ENCODE measurements at places on chromosomes 1 and 21.

- peak; percentile 46 for DNase-seq
Observed at GRCh38 chr1:154325583-154326545, 539 bp downstream of the ATP8B2 start.

DNA sequence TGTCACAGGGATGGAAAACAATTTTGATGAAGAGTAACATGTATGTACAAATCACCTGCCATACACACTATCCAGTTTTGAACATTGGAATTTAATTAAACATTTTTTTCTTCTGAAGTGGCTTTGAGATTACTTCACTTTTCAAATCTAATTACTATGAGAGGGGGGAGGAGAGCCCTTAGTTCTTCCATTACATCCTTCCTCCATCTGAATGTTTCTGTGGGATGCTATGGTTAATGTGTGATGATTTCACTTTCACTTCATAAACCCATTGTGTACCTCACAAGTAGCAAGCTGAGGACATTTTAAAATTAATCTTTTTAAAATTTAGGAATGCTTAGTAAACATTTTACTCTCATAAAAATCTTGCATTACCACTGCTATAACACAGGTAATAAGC, 156.9 kb downstream of the RUNX1 start:
- DNase-seq = no peak

DNA sequence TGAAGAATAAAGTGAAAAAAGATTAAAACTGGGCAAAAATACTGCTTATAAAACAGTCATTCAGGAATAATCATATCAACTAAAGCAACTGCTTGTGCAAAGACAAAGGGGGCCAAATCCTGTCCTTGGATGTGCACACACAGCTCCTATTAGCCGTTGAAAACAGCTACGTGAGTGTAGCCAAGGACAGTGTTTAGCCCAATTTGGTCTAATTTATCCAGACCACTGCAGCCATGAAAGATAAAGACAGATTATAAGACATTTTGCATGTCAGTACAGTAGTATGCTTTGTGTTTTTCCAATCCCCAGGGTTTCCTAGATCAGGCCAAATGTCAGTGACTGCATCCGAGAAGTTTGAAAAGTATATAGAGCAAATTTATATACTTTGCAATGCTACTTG, 146.3 kb upstream of the PKN2 start:
- no peak for DNase-seq

GRCh38 chr1:209565759-209566678, 17.5 kb upstream of the CAMK1G start:
- peak; percentile 70 for DNase-seq

DNA sequence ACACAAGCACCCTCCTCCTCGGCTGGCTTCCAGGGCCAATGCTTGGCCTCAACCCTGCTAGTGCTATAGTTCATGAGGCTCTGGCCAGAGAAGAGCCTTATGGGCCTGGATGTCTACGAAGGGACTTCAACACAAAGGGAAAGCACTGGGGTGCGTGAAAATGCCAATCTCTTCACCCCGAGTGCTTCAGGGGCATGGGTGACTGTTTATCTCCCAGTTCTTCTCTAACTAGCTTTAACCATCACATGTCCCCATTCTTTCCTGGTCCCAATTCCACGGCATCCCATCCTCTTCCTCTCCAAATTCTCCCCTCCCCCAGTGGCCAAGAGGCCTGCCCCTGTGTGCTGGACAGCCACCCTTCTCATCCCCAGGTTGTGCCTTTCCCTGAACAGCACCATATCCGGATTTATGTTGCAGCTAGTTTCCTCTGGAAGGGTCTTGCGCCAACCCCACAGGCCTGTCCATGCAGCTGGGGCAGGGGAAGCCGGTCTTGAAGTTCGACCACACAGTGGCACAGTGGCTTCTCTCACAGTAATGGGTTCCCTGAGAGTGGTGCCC, 16.7 kb downstream of the ABCA4 start:
- no peak for DNase-seq

- no peak for DNase-seq
Observed at GRCh38 chr1:151596166-151596953, 15.5 kb upstream of the SNX27 start.

DNA sequence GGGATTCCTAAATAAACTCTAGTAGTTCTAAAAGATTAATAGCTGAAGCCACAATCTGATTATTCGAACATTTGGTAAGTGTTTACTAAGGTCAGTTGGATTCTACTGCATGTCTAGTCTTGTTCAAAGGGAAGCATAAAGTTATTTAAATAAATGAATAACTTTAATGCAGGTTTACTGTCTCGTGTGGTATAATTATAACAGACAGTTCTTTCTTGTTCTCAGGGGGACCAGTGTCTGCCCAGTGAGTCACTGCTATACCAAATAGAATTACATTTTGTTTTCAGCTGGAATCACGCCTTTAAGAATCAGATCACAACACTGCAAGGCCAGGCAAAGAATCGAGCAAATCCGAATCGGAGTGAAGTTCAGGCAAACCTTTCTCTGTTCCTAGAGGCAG, 45.1 kb downstream of the SMG7 start:
- DNase-seq = no peak

- no peak for DNase-seq
Observed at GRCh38 chr1:205661429-205662134, 18.7 kb downstream of the SLC45A3 start.

GRCh38 chr21:25234857-25235801, 372.2 kb downstream of the MRPL39 start:
- DNase-seq = no peak

DNA sequence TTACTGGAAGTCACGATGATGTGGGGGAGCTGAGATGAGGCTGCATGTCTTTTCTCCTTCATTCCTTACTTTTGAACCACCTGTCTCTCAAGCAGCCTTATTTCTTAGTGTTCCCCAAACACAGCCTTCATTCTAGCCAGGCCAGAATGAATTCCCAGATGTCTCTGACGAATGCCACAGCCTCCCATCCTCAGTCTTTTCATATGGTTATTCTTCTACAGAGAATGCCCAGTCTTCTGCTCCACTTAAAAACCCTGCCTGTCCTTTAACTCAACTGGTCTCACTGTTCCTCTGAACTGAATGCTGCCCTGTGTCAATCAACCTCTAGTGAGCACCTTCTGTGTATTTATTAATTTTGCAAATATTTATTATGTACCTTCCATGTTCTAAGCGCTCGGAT, 156.2 kb downstream of the PLA2G4A start:
- DNase-seq = no peak

GRCh38 chr21:36860736-36861594, 105.5 kb downstream of the HLCS start:
- no peak for DNase-seq

DNA sequence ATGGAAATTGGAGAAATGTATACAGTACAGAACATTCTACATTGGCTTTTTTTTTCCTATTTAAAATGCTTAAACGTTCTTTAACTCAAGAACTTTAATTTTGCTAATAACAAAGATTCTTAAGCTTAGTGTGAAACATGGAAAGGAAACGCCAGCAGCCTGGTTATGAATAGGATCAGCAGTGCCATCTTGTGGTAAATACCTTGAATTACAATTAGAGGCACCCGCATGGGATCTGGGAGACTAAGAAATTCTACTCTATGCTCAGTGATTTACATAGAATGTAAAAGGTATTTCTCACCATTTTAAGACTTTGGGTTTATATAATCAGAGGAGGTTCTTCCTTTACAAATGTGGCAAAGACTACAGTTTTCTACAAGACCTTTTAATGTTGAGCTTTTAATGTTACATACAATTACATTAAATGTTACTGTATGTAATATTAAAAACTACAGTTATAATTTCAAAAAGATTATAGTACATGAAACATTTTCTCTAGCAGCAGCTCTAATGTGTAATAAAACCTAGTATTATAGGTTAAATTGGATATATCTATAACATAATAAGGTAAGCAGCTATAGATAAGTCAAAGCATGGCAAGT, 32.1 kb upstream of the APOBEC4 start:
- no peak for DNase-seq

DNA sequence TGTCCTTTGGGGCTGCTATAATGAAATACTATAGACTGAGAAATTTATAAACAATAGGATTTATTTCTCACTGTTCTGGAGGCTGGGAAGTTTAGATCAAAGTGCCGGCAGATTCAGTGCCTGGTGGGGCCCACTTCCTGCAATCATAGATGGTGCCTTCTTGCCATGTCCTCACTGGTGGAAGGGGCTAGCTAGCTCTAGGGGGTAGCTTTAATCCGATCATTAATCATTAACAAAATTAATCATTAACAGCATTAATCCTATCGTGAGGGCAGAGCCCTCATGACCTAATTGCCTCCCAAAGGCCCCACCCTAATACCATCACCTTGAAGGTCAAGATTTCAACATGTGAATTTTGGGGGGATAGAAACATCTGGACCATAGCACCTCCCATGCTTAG, 124.3 kb downstream of the TRABD2B start:
- no peak for DNase-seq

- no peak for DNase-seq
Observed at GRCh38 chr1:5351366-5351765, 640.9 kb downstream of the NPHP4 start.

GRCh38 chr1:77096496-77097255, 122.6 kb downstream of the PIGK start:
- DNase-seq = no peak

- no peak for DNase-seq
Observed at GRCh38 chr1:108823632-108824031, 33.3 kb downstream of the AKNAD1 start.

GRCh38 chr1:92551916-92552315, 65.2 kb upstream of the GFI1 start:
- no peak for DNase-seq

DNA sequence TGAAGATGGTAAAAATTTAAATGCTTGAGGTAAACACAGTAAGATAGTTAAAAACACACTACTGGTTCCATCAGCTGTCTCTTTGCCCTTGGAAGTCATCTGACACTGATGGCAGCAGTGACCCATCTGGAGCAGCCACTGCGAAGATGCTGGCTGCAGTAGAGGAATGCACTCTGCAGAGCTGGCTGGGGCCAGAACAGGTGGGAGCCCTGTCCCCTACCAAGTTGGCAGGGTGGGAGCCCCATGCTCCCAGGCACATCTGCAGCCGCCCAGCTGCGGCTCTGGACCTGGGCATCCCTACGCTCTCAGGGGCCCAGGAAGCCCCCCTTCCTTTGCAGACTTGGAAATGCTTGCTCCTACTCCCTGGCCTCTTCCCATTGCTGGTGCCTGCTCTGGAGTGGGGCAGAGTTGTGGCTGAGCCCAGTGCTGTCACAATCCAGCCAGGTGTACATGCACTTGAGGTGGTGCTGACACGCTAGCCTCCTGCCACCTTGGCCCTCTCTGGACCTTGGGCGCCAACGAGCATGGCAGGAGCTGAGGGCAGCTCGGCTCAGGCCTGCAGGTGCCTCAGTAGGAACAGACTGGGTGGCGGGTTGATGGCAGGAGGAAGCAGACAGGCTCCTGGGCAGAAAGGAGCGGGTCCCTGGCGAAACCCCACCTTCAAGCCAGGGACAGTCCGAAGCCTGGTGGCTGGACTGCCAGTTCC, 227.0 kb downstream of the FGGY start:
- no peak for DNase-seq

DNA sequence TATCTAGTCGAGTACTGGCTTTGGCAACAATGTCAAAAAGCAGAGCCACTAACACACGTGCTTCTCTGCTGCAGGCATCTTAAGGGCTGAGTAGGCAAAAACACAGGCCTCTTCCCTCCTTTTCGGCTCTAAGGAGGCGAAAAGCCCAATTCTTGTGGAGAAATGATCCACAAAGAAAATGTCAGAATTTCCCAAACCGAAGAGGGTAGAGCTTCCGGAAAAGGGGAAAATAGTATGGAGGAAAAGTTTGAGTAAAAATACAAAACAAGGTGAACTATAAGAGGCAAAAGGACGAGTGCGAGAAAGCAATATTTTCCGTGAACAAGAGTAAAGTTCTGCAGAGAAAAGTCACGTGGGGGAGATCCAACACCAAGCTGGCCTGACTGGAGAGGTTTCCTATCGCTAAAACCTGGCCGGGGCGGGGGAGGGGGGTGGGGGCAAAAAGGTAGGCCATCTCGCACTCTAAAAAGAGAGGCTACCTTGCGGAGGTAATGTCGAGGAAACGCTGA, 551 bp downstream of the ZRANB2 start:
- DNase-seq = no peak

- no peak for DNase-seq
Observed at GRCh38 chr1:155893389-155894142, 17.6 kb downstream of the RIT1 start.
